ENCODE measurements at places on chromosomes 1 and 21.

- no peak for DNase-seq
Measured at GRCh38 chr1:61585714-61586113, 139.2 kb downstream of the TM2D1 start.

GRCh38 chr1:155940482-155940992, 901 bp upstream of the RXFP4 start:
- no peak for DNase-seq

DNA sequence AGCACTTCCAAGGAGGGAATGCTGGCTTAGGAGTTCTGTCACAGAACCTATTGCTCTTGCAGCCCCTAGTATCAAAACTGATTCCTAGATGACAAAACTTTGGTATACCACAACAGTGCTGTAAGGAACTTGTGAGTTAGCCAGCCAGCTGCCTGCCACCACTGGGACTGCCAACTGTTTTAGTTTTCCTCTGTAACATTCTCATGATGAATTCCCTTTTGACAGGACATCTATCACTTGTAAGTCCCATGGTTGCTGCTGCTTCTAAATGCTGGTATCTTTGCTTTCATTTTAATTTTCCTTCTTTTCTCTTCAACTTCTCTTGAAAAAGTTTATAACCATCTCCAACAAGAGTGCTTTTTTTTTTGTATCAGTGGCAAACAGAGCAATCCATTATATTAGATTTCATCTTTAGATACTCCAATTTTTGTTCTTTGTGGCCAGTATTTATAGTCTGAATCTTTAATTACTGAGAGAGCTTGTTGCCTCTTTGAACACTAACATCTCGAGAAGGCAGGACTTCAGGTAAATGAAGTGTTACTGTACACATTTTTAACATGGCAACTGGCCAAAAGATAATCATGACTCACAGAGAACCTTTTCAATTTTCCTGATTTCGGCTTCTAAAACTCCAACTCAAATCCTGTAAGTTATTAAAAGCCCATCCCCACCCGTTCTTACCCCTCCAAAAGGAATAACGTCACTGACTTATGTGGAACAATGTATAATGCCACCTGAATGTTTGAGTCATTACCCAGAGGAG, 19.8 kb downstream of the DBT start:
- no peak for DNase-seq

DNA sequence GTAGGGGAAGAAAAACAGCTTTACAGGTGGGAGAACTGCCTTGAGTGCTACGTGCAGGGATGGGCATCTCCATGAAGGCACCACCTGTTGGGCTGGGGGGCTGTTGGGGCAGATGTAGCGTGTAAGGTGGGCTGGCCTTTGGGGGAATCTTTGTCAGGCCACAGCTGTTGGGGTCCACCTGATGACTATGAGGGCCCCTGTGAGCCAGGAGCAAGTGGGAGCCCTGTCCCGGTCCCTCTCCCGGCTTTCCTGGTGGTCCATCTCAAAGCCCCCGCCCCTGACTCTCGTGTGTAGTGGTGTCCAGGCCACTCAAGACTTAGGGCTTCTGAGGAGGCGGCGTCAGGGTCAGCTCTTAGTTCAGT, 13.5 kb downstream of the SLC37A1 start:
- DNase-seq, result no peak
